ENCODE measurements at places on chromosomes 1 and 21.

DNA sequence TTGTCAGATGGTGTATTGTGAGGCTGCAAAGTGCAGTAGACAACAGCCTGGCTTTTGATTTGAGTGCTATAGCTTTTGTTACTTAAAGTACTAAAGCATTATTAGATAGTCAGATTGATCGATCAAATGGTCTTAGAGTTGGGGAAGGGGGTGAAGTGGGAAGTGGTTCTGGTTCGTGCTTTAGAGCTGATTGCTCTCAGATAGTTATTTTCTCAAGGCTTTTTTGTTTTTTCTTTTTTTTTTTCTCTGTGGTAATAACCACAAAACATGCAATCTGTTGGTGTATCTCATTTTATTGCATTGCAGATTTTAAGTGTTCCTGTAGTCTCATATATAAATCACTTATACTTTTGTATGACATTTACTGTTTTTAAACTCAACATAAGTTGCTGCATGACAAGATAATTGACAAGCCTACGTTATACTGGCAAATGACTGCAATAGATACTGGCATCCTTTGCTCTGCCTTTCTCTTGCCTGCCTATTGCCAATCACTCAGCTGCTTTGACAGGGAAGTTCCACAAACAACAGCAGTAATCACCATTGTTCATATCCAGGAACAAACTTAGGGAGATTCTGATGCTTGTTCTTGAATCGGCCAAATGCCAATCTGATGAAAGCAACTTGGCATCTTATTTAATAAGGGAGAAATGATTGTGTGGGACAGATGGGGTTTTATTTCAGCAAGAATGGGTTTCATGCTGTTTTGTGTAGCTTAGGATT lies 125.0 kb upstream of the B3GALT2 start:
- no peak for DNase-seq

DNA sequence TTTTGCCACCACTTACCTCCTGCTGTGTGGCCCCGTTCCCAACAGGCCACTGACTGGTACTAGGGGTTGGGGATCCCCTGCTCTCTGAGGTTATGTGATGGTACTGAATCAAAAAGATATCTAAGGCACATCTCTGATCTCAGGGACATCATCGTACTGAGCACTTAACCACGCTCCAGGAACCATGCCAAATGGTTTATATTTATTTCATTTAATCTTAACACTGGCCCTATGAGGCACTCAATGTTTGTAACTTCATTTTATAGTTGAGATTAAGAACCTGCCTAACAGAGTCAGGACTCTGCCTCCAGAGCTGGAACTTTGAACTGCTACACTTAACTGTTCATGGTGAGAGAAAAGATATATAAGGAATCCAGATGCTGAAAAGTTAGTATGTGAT lies 98.0 kb upstream of the HP1BP3 start:
- DNase-seq = no peak

GRCh38 chr1:209104646-209105045 lies 478.9 kb upstream of the CAMK1G start:
- DNase-seq = no peak

DNA sequence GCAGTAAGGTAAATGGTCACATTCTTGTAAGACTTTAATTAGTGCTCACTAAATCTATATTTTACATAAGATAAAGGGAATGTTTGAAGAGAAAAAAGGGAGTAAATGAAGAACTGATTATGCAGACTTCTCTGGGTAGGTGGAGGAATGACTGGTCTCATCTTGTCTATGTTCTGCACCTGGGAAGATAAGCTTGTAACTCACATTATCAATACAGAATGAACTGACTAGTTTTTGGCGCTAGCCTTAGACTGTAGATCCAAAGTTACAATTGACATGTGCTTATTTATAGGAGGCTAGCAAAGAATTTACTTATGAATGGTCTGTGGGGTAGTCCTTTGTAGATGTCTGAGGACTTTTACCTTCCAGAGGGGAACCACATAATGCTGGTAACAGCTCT lies 214.9 kb upstream of the RAB4A start:
- DNase-seq = no peak

DNA sequence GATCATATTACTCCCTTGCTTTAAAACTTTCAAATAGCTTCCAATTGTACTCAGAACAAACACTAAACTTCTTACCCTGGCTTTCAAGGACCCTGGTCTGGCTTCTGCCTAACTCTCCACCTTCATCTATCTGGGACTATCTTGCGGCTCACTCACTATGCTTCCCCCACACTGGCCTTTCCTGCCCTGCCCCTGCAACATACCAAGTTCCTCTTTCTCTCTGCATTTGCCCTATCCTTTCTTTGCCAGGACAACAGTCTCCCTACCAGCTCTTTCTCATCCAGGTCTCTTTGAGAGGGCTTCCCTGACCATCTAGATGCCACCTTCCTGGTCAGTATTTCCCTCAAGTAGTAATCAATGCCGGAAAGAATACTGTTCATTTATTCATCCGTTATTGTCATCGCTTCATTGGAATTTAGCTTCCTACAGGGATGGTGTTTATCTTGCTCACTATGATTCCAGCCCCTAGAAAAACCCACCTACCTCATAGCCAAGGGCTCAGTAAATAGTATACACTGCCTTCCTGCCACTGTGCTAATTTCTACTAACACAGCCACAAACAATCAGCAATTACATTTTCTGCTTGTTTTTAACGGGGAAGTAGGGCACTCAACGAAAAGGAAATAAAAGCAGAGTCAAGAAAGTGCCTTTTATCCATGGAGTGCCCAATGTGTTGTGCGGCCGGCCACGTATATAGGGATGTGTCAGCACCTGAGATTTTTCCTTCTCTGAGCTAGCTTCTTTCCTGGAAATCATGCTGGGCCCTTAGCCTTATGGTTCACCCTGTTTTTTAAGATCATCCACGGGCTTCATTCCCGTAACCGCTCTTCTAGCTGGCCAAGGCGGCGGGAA lies 521 bp upstream of the CDC7 start:
- DNase-seq = no peak

DNA sequence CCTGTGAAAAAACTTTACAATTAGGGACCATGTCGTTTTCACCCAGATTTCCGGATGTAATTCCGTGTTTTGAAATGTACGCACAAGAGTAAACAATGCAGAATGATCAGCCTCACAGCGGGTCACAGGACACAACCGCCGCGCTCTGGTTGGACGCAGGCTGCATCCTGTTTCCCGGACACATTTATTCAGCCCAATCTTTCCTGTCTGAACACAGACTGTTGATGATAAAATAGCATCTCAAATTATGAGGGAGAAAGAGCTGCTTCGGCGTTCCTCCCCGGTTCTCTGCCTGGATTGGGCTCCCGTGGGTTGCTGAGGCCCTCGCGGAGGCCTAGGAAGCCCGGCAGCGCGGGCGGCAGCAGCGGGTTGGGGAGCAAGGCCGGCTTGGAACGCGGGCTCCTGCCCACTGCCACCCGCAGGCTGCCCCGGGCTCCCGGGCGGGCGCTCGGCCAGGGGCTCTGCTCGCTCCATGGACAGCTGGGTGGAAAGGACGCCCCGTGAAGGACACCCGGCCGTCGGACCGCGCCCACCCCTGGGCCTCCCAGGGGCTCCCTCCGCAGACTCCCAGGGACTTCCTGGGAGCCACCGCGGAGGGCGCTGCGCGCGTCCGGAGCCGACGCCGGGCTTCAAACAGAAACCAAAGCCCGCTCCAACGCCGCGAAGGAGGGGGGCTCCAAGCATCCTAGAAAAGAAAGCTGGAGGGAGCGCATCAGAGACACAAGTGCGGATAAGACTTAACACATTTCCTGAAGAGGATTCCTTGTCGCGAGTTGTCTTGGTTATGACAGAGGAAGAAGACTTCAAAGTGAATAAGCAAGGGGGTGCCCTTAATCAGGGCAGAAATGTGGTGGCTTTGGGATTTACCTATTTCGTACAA lies 122.3 kb downstream of the ESRRG start:
- no peak for DNase-seq

- no peak for DNase-seq
These were observed 24.2 kb upstream of the OSBPL9 start for GRCh38 chr1:51592711-51593110.
